ENCODE measurements at places on chromosomes 13 and 19. TPM values are rescaled to one million over a fixed set of nuclear protein-coding genes. Genes with fewer than 3 reads are reported as not detected.
A peak's percentile ranks its signal among the peaks of the same experiment; 100 is the strongest.

GRCh38 chr19:16036941-16037340 is 39.4 kb upstream of the TPM4 start:
- no peaks in the 10 kb centered on the region for H3K36me3 ChIP-seq
- H3K4me1 ChIP-seq, result peaks cover 12% of the 10 kb centered on the region
- no peaks in the 10 kb centered on the region for H3K27me3 ChIP-seq

GRCh38 chr19:28737021-28737895 is 475.7 kb downstream of the UQCRFS1 start:
- H3K4me3 ChIP-seq, result no peak overlapping the region
- H3K4me1 ChIP-seq, result no peaks in the 10 kb centered on the region
- H3K27me3 ChIP-seq, result no peaks in the 10 kb centered on the region
- no peak overlapping the region for H3K27ac ChIP-seq
- H3K36me3 ChIP-seq, result no peaks in the 10 kb centered on the region
- no peak for DNase-seq

GRCh38 chr13:99376924-99377323 is 69.7 kb upstream of the GPR183 start:
- no peak overlapping the region for H3K27ac ChIP-seq
- H3K27me3 ChIP-seq, result no peaks in the 10 kb centered on the region
- no peak overlapping the region for H3K4me3 ChIP-seq
- DNase-seq, result no peak

GRCh38 chr19:10884274-10884673 is 12.9 kb downstream of the CARM1 start:
- no peak for DNase-seq
- H3K4me1 ChIP-seq, result peaks cover 9% of the 10 kb centered on the region
- H3K27me3 ChIP-seq, result no peaks in the 10 kb centered on the region

GRCh38 chr13:32297206-32297605 is 18.0 kb downstream of the ZAR1L start:
- no peak overlapping the region for H3K4me3 ChIP-seq
- no peaks in the 10 kb centered on the region for H3K4me1 ChIP-seq
- no peak for DNase-seq
- peaks cover 13% of the 10 kb centered on the region for H3K36me3 ChIP-seq

GRCh38 chr13:113722921-113723320 is 36.1 kb upstream of the TMEM255B start:
- no peaks in the 10 kb centered on the region for H3K36me3 ChIP-seq
- H3K4me3 ChIP-seq, result no peak overlapping the region
- H3K27me3 ChIP-seq, result no peaks in the 10 kb centered on the region
- no peak overlapping the region for H3K27ac ChIP-seq
- peaks cover 10% of the 10 kb centered on the region for H3K4me1 ChIP-seq
- no peak for DNase-seq

- H3K4me1 ChIP-seq, result no peaks in the 10 kb centered on the region
- no peak overlapping the region for H3K4me3 ChIP-seq
- no peaks in the 10 kb centered on the region for H3K27me3 ChIP-seq
Observed at GRCh38 chr19:16520986-16521624, 21.1 kb downstream of the CHERP start.

GRCh38 chr19:5343848-5344247 is 3.2 kb upstream of the PTPRS start:
- H3K27ac ChIP-seq, result no peak overlapping the region
- no peak for DNase-seq
- H3K27me3 ChIP-seq, result peaks cover 9% of the 10 kb centered on the region

Gene C13orf42
- total RNA-seq, result not detected

GRCh38 chr19:1467490-1468273 is 11.3 kb downstream of the C19orf25 start:
- H3K4me3 ChIP-seq, result peak overlapping the region; percentile 45
- DNase-seq, result no peak
- H3K4me1 ChIP-seq, result peaks cover 57% of the 10 kb centered on the region

Gene DNASE2
- total RNA-seq, result 24.0 TPM

GRCh38 chr19:52101866-52102562 is 6.4 kb upstream of the ZNF841 start:
- no peaks in the 10 kb centered on the region for H3K4me1 ChIP-seq
- DNase-seq, result no peak
- H3K36me3 ChIP-seq, result no peaks in the 10 kb centered on the region
- H3K27ac ChIP-seq, result no peak overlapping the region
- no peak overlapping the region for H3K4me3 ChIP-seq
- H3K27me3 ChIP-seq, result no peaks in the 10 kb centered on the region

Gene ARRDC5
- total RNA-seq, result 3.1 TPM
